Stimulated activated CD4-positive, alpha-beta T cell treated with anti-CD3 and anti-CD28 coated beads, Interleukin-2, amount 100 ng/mL, for 4 hours (primary cell): ENCODE measurements at places on chromosomes 5 and 9.

DNA sequence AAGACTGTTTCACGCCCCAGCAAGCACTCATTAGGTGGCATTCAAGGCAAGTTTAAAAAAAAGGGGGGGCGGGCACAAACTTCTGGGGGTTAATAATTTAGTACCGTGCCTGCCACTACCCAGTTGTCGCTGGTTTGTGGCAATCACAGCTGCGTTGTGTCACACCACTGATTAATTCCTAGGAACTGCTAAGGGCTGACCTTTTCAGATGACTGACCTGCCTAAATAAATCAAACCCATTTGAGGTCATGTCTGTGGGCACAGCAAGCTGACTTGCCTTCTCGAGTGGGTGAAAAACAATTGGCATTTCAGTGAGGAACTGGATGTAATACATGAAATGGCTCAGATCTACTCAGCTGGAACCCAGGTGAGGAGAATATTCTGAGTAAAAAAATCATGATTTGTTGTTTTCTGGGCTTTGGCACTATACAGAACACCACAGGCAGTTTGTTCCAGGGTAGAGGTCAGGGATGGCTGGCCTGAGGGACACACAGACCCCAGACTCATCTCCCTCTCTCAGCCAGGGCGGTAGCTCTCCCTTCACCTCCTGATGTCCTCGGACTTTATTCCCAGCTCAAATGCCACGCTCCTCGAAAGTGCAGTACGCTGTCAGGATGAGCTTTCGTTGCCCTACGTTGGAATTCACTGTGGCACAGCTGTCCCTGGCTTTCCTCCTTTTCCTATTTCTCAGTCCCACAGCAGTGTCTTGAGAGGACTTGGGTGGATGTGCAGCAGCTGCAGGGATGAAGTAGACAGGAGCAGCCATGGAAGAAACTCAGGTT is 15.5 kb upstream of the MGAT1 start:
- no peak for DNase-seq

- DNase-seq: no peak
These were observed 631.8 kb downstream of the ELAVL2 start for GRCh38 chr9:23194281-23194680.

DNA sequence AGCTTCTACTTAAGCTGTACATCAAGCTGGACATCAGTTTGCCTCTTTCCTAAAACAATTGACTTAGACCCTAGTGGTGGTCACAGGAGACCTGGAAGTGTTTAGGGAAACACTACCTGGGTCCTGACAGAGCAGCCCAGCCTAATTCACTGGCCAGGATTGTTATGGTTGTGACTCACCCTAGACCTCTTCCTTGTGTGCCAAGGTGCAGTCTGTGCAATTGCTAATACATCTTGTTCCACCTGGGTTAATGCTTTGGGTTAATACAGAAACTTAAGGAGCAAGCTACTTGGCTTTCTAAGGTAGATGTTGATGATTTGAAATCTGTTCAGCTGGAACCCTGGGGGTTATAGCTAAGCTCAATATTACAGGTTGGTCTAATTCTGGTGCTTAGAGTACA is 48.7 kb upstream of the SLC46A2 start:
- no peak for DNase-seq

GRCh38 chr9:4938496-4938895 is 46.6 kb upstream of the JAK2 start:
- no peak for DNase-seq

DNA sequence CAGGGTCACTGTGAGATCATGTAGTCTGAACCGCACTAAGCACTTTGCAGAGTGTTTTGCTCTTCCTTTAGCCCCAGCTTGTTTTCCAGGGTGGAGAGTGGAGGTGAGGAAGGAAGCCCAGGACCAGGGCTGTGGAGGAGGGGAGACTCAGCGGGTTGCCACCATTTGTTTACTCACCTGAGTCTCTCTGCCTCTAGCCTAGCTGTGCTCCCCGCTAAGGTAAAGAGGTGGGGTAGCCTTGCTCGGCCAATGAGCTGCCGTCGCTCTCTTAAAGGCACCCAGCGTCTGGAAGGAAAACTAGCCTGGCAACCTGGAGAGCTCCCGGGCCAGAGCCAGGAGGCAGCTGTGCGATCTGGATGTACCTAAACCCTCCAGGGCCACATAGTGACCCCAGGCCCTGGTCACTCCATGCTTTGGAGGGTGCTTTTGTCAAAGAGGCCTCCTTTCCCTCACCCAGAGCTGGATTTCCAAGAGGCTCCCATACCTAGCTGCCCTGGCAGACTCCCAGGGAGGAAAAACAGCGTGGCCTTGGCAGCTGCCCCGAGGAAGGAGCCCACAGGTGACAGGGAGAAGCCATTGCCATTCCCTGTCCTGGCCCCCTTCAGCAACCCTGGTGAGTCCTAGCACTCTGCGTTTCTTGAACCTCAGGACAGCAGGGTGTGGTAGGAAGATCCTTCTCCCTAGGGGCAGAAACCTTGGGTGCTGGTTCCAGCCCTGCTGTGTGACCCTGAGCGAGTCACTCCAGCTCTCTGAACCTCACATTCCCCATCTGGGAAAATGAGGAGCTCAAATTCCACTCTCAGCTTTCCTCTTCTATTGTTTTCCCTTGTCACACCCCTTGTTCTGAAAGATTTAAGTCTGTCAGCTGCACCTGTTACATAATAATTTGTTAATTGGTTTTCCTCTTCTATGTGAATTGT is 42.4 kb upstream of the LARP1 start:
- no peak for DNase-seq

GRCh38 chr5:129978270-129978669 is 74.0 kb downstream of the CHSY3 start:
- DNase-seq: no peak

- DNase-seq: no peak
These were observed 136.6 kb upstream of the SMIM23 start for GRCh38 chr5:171649075-171649401.

- DNase-seq: no peak
These were observed 45.1 kb downstream of the PCSK5 start for GRCh38 chr9:75935591-75935990.

- DNase-seq: no peak
These were observed 59.4 kb upstream of the UBTD2 start for GRCh38 chr5:172342918-172343317.

DNA sequence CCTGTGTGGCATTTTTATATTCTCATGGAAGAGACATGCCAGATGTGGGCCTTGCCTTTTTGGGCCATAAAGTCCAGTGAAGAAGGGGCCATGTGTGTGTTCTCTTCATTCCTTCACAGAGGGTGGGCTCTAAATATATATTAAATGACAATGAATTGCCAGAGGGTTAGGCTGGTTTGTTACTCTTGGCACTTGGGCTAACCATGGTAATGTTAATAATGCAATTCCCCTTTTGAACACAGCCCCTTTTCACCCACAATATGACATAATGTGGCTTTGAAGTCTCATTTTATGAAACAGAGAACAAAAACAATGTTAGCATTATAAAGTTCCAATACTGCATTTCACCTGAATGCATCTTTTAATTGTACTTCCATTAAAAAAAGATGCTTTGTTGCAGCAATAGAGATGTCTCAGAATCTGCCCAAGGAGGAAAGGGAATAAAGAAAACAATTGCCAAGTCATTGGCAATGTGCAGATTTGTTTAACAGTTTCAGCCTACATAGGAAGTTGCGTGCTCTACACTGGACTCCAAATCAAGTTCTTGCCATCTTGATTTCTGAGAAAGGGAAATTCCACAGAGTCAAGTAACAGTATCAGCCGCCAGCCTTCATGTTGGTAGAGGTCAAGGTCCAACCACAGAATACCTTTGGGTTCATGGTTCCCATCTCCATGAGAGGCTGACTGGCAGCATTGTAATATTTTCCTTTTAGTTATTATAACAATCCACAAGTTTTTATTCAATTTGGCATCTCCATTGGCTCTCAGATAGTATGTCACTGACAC is 141.9 kb downstream of the SLC12A2 start:
- DNase-seq: no peak

DNA sequence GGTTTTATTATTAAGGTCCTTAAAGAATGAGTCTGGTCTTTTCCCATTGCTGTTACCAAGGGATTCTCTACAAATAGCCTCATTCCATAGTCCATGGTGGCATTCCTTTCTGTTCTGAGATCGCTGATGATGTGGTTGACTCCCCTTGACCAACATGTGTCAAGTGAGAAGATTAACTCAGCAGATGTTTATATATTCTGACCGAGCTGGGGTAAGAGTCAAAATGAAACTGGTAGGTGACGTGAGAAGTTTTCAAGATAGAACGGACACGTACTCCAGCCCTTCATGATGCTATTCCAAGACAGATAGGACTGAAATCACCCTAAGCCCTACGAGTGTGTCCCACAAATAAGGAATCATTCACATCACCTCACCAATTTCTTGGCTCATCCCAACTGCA is 155.5 kb upstream of the WWC1 start:
- DNase-seq: no peak

- no peak for DNase-seq
These were observed 136.9 kb upstream of the PRR16 start for GRCh38 chr5:120327180-120327579.

- no peak for DNase-seq
These were observed 403.9 kb downstream of the ZSWIM6 start for GRCh38 chr5:61735995-61736394.

DNA sequence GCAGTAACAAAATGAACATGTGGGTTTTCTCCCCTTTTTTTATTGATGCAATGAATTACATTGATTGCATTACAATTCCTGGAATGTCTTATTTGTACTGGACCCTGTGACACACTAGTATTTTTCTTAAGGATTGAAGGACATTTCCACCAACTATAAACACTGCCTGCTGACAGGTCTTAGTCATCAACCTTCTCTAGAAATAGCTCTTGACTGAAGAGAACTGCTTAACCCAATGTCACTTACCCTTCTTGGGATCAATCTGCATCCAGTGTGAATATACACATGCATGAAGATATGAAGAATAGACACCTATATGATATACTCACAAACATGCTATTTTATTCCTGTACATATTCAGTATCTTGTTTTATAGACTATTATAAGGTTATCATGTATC is 130.6 kb downstream of the FBXO38 start:
- no peak for DNase-seq

GRCh38 chr5:54611290-54611951 is 93.9 kb downstream of the SNX18 start:
- DNase-seq: no peak

GRCh38 chr5:94388773-94389514 is 229.5 kb downstream of the KIAA0825 start:
- no peak for DNase-seq

DNA sequence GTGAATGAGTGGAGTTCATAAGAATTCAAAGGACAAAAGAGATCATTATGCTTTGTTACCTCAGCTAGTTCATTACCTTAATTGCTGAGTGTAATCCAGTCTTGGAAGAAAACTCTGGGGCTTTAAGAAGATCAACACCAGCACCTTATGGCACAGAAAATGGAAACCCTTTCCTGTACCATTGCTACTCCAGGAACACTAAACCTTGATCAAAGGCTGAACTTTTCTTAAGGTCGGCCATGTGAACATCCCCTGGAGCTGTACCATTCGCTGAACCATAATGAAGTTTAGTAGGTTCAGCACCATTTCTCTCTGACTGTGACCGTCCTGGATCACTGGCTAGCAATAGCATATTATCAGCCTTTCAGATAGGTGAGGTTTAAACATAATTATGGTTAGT is 97.4 kb downstream of the PBX3 start:
- DNase-seq: no peak

GRCh38 chr5:1182633-1183423 is 18.6 kb upstream of the SLC6A19 start:
- DNase-seq: no peak

DNA sequence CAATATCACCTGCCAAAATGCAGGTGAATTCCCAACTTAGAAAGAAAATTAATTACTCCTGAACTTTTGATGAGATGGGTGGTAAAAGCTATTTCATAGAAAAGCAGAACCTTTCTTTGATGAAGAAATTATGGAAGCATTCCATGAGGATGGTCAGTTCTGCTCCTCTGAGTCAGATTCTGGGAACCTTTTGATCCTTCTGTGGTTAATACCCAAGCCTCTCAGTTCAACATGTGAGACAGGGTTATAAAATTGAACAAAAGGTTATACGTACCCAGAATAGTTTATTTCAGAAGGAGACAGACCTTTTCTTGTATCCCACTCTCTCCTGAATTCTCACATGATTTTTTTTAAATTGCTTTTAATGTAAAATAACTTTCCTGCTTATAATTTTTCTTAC is 767.6 kb upstream of the ADAMTS16 start:
- no peak for DNase-seq
